ENCODE measurements at places on chromosomes 4 and X.

DNA sequence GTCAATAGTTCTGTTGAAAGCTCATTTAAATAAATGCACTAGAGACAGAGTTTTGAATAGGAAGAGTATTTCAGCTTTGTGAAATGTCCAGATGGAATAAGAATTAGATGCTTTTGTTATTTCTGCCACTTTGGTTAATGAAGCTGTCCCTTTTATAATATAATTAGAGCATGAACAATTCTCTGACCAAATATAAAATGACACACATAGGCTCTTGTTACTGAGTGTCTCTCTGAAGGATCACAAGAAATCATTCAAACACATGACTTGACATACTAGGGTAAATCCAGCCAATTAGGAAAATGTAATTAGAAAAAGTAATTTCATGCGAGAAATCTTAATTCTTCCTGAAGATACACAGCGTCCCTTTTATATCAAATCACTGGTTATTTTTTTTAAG is 68.4 kb upstream of the DDIT4L start:
- DNase-seq: no peak

DNA sequence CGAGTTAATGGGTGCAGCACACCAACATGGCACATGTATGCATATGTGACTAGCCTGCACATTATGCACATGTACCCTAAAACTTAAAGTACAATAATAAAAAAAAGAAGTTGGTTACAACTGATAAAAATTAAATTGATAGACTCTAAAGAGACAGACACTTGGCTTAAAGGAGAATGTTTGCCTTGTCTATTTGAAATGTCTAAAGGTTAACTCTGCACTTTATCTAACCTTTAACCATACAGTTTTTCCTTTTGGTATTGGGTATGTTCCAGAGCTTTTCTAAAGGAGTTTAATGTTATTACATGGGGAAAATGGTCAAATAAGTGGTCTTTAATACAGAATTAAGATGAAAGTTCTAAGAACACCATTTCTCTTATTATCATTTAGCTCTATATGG is 145.1 kb upstream of the HCCS start:
- no peak for DNase-seq

- no peak for DNase-seq
Measured at GRCh38 chr4:153371701-153372234, 27.3 kb downstream of the MND1 start.

DNA sequence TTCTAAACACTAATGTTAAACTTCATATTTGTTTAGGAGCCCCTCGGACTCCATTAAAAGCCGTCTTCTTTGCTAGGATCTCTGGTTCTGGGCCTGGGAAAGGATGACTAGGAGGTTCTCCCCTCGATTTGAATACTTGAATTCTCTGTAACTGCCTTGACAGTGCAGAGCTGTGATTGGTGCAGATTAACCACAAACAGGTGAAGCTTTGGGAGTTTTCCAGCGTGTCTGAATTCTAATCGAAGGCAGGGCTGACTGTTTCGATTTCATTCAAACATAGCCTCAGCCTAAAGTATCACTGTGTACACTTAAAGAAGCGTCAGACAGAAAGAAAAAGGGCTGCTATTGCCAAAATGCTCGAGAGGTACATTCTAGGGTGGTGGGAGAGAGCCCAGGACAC is 29.0 kb downstream of the TFDP3 start:
- no peak for DNase-seq

GRCh38 chr4:124854968-124855367 is 142.4 kb upstream of the ANKRD50 start:
- DNase-seq: no peak

GRCh38 chr4:74770226-74770910 is 24.0 kb downstream of the BTC start:
- DNase-seq: no peak

DNA sequence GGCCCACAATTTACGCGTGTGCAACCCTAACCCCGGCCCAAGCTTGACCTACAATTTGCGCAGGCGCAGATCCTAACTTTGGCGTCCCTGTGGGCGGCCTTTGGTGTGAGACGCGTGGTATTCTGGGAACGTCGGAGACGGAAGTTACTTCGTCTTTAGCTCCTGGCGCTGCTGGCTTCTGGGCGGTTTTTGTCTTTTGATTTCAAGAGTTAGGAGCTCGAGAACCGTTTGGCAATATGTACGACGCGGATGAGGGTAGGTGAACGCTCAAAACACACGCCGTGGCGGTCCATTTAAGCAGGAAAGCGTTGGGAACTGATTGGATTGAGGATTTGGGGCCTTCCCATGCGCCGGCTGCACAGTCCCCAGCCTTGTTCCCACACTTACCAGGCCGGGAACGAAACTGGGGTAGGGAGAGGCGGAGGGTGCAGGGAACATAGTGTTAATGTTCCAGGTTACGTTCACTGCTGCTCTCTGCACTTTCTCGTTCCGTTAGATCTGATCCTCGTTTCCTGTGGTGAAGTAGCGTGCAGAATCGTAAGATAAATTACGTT is at the start of gene POLR2B:
POLR2B (plus strand) TSS at position 147 of the 554 bp plus-strand sequence; CDS start at position 237, 90 bp downstream.
- DNase-seq: peak; percentile 69

DNA sequence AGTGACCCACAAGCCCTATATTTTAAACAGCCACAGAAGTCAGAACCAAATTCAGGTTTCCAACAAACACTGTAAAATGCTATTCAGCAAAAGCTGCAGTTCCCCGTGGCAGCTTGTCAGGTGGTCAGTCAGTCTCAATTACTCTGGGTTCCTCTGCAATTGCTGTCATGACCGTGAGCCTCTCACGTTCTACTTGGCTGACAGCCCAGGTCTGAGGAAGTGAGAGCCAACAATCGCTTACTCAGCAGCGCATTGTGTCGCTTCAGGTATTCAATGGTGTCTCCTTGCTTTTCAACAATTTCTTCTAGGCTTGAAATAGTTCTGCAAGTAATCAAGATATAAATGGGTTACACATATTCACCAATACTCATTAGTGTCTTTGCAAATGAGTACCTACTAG is 25.8 kb downstream of the TRIM75 start:
- no peak for DNase-seq

DNA sequence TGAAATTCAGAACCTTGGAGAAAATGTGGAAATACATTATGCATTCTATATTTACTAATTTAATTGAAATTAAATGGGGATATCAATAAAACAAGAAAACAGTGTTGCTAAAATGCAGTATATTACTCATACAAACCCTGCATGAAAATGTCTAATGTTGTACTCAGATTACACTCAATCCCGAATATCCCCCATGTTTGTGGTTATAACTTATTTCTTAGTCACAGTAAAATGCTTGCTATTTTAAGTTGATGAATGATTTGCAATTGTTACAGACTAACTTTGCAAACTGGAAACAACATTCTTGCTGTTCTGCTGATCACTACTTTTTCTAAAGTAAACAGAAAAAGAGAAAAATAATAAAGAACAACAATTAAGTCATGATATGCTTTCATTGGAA is 33.1 kb upstream of the ANXA10 start:
- DNase-seq: no peak

DNA sequence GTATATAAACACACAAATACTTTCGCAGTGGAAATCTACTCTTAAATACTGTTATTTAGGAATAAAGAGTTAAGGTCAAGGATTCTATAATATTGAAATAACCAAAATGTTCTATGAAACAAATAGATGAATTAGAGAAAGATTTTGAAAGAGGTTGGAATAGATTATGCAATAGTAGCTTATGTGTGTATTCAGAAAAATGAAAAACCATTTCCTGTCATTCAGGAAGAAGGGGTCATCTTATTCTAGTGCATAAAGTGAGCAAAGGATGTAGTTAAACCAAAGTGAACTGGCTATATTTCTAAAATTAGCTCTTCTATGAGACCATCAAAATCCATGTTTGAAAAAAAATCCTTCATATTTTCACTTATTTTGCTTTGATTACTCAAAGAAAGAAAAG is 30.0 kb upstream of the MYOZ2 start:
- DNase-seq: no peak

GRCh38 chrX:39974270-39974669 is 123.5 kb downstream of the BCOR start:
- no peak for DNase-seq

DNA sequence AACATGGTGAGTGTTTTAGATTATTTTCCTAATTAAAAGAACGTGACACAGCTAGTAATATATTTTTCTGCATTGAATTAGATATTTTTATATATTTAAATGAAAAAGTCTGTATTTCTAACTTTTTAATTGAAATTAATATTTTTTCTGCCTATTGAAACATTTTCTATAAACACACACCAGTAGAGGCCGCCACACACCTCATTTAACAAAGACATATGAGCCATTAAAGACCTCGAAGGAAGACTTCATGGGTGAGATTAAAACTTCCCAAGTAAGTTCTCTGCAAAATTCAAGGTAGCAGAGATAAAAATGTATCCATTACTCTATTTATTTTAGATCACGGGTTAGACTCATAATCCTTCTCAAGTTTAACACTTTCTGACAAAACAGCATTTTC is 8.3 kb downstream of the SLITRK2 start:
- no peak for DNase-seq

DNA sequence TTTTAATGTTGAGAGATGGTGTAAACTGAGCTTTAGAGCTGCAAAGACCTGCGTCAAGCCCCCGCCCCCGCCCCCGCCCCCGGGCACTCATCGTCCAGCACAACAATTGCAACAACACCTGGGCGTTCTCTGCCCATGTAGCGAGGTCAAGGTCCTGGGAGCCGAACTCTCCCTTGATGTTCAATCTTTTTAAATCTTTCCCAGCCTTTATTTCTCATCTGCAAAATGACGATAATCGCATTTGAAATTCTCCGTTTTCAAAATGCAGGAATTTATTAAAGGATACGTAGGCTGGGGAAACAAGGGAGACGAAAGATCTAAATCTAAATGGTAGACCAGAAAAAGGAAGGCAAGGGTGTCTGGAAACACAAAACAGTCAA is 648 bp upstream of the MSMO1 start:
- DNase-seq: no peak

- no peak for DNase-seq
Measured at GRCh38 chr4:6473264-6474052, 1.0 kb upstream of the PPP2R2C start.

DNA sequence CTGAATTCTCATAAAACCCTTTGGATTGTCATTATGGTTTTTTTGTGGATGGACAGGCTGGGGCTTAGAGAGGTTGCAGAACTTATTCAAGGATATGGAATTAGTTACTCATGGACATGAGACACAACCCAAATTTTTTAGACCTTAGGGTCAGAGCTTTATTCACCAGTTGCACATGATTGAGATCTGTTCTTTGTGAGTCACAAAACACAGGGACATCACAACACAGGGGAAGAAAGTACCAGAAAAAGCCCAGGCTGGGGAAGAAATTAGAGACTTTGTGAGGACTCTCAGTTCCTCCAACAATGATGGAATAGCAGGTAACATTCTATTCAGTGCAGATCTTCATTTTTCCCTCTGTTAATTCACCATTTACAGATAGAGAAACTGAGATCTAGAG is 602.4 kb upstream of the CPEB2 start:
- no peak for DNase-seq

GRCh38 chr4:109588176-109588575 is 28.1 kb downstream of the MCUB start:
- DNase-seq: no peak

GRCh38 chr4:128155874-128156456 is 94.9 kb downstream of the LARP1B start:
- no peak for DNase-seq

DNA sequence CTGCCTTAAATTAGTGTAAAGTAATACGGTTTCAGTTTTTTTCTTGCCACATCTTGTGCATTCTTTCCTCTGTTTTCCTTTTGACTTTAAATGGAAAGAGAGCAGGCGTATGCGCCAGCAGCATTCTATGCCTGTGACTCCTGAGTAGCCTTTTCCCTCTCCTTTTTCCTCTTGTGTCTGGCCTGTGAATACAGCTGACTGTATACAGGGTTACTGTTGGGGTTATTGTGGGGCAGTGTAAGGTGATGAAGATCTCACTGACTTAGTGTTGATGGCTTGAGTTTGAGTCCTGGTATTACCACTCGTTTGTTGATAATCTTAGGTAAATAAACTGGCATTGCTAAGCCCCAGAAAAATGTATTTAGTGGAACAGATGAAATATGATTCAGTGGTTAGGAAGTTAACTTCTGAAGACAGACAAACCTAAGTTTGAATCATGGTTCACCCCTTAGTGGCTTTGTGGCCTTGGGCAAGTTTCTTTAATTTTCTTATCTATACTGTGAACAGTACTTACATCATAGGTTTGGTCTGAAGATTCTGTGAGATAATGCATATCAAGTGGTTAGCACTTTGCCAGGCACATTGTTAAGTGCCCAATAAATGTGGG is 105.1 kb downstream of the FNIP2 start:
- no peak for DNase-seq

DNA sequence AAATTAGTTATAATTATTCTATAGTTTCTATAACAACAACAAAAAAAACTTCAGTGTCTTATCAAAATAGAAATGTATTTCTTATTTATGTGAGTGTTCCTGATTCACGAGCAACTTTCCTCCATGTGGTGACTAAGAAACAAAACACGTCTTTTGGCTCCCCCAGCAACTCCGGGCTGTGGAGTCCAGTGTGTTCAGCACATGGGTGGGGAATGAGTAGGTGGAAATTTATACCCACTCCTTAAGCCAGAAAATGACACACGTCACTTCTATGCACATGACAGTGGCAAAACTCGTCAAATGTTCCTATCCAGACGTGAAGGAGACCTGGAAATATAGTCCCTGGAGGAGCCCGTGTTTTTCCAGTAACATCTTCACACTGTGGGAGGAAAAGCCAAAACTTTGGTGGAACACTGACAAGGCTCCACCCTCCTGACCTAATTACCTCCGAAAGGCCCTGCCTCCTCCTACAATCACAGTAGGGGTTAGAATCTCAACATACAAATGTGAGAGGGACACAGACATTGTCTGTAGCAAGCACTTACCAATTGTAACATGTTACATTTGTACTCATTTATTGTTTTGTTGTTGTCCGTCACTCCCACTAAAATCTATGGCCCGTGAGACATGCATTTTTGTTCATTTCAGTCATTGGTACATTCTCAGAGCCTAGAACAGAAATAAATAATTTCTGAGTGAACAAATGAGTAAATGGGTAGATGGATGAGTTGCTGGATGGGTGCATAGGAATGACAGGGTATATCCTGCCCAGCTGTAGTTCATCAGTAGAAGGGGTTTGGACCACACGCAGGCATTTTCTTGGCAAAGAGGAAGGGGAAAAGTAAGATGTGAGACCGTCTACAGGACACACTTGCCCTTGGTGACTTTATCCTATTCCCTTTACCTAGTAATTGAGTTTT is 605.8 kb upstream of the TENM3 start:
- DNase-seq: no peak

- DNase-seq: no peak
Measured at GRCh38 chrX:1582686-1583437, 8.5 kb upstream of the AKAP17A start.

DNA sequence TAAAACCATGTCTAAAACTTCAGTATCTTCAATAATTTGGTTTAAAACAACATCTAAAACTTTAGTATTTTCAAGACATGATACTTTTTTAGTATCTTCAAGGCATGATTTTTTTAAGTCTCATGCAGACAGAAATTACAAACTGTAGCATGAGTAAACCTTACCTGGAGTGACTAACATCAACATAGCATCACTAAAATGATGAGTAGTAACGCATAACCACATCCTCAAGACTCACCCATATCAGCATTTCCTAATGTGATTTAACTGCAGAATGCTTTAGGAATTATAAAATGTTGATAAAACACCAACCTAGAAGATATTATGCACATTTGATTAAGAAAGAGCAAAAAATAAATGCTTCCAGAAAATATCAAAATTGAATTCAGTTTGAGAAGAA is 19.7 kb upstream of the EDNRA start:
- no peak for DNase-seq
